ENCODE measurements at places on chromosomes 2 and 18.

DNA sequence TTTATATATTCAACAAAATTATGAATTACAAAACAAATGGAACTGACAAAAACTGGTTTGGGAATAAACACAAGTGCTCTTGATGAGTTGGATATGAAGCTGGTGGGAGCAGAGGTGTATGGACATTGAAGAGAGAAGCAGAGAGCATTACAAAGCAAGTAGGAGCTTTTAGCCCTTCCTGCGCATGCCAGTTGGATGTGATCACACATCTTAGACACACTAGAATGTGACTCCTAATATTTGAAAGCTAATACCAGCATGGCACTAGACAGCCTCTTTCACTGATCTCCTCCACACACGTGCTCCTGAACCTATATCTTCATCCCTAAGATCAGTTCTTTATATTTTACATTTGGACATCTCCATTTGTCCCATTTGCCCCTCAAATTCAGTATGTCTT, 298.1 kb downstream of the MTX2 start:
- DNase-seq, result no peak

DNA sequence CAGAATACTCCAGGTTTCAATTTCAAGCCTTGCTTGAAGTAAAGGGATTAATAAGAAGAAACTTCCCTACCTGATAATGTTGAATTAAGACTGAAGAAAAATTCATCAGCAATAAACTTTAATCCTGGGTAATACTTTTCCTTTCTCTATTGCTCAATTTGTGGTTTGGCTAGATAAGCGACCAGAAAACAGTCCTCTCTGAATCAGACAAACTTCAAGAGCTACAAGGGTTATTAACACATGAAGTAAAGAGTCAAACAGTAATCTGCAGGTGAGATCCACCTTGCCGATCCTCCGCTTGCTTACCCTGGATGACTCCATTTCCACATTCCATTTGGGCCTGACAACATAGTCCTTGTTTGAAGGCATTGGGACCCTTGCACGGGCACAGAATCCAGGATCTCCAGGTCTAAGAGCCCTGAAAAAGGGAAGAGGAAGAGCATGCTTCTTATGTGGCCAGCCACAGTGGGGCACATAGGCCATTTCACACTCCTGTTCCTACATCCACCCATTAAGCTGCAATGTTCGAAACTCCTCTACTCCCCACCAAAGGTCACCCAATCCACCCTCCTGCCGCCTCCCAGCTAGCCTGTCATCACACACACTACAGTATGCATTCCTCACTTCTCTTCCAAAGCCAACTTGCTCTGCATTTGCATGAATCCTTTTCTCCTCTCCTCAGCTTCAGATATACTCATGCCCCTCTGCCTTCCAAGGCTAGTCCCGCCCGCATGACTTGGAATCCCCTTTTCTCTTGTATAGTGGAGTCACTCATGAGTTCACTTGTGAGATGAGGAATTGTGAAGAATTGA, 39.8 kb downstream of the IWS1 start:
- no peak for DNase-seq

- DNase-seq, result no peak
These were observed 14.6 kb downstream of the PAIP2B start for GRCh38 chr2:71212336-71212735.

DNA sequence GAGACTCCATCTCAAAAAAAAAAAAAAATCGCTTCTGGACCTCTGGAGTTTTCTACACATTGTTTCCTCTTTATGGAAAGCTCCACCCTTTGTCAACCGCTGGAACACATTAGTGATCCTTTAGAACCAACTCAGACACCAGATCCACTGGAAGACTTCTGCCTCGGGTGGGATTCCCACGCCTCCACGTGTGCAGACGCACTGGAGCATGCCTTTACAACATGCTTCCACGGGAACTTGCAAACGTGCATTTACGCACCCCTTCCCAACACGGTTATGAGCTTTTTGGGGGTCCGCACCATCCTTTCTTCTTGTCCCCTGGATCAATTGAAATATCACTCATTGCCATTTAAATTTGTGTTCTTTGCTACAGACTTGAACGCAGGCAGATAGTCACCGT, 5.1 kb downstream of the CYS1 start:
- no peak for DNase-seq

DNA sequence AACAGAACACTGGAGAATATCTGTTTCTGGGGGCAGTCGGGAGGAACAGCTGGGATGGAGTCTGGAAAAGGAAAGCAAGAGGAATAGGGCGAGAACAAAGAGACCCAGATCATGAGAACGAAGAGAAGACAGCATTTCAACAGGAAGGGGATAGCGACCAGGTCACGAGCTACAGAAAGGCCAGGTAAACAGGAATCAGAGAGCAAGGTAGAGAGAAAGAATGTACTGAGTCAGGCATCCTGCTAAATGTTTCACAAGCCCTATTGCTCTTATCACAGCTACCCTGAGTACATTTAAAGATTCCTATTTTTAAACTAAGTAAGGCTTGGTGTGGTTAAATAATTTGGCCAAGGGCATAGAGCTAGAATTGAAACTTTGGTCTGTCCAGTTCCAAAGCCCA, 254.9 kb upstream of the RAB12 start:
- DNase-seq, result no peak

- DNase-seq, result peak; percentile 89
These were observed 122.6 kb downstream of the WDSUB1 start for GRCh38 chr2:159163930-159164329.

- DNase-seq, result no peak
These were observed 28.8 kb downstream of the SP100 start for GRCh38 chr2:230444832-230445231.

DNA sequence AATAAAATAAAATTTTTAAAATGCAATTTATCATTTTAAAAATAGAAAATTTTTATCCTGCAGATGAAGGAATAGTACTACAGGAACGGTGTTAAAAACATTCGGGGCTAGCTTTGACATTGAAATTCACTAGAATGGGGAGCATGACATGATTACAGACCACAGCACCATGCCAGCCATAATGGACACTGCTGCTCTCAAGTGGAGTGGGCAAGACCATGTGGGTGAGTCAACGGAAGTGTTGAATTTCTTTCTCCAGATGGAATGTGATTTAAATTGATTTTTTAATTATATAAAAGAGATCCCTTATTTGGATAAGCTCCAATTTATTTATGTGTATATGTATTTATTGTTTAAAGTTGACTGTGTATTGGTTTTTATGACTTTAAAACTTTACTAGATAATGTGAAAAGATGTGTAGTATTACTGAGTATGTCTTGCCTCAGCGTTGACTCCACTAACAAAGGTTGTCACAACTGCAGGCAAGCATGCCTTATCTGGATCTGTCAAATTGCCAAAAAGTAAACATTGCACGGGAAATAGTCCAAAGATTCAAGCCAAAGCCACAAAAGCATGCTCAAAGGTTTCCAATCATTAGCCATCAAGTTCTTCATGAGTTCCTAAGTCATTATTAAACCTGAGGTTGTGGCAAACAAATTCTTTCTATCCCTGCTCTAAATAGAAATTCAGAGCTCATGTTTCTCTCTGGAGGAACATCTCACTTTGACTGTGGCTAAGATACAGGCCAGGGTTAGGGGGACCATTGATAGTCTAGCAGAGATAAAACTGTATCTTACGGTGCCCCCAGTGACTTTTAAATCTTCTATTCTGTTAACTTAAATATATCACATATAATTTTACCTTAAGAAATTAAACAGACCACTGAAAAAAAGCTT, 536.9 kb downstream of the TMX3 start:
- DNase-seq, result no peak

GRCh38 chr2:62826141-62826540, 120.6 kb downstream of the EHBP1 start:
- DNase-seq, result no peak

GRCh38 chr2:46487667-46488335, 8.4 kb downstream of the TMEM247 start:
- DNase-seq, result no peak

GRCh38 chr18:30245766-30246455, 796.6 kb downstream of the DSC3 start:
- no peak for DNase-seq

DNA sequence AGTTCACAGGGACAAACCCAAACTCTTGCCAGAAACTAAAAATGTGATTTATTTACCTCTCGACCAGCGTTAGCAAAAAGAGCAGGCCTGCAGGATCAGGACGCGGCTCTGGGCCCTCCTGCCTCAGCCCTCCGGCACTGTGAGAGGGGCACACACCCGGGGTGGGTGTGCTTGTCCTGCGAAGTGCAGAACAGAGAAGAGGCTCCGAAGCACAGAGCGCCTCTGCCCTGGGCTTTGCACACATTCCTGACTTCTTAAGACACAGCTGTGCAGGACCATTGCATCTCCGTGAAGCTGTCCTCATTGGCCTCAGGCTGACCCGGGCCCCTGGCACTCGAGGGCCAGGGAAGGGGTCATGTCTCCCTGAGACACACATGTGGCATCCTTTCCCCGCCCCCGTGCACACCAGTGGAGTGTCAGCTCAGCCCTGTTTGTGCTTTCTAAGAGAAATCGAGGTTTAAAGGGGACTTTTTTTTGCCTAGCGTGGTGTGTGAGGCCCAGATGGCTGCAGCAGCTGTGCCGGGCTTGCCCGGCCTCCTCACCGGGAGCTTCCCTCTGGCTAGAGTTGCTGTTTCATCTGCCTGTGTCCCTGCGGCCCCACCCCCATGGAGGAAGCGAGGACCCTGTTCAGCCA, 9.9 kb upstream of the NFATC1 start:
- DNase-seq, result no peak

All from Jurkat, Clone E6-1 (cell line).